K562 (cell line): ENCODE measurements at places on chromosomes 16 and 17. TPM values are rescaled to one million over a fixed set of nuclear protein-coding genes. Genes with fewer than 3 reads are reported as not detected.

NHERF2 gene
- total RNA-seq = 42.0 and 44.1 TPM in 2 replicates

GPR179 gene
- total RNA-seq = not detected in 2 replicates

PLA2G10 gene
- not detected in 2 replicates for total RNA-seq

KIF2B gene
- total RNA-seq = not detected in 2 replicates

- no peaks in the 10 kb centered on the region for H3K27me3 ChIP-seq
- no peak for DNase-seq
- H3K27ac ChIP-seq = no peak overlapping the region
- no peaks in the 10 kb centered on the region for H3K4me1 ChIP-seq
These were observed 440.1 kb downstream of the CDH13 start for GRCh38 chr16:83066881-83067280.

DNA sequence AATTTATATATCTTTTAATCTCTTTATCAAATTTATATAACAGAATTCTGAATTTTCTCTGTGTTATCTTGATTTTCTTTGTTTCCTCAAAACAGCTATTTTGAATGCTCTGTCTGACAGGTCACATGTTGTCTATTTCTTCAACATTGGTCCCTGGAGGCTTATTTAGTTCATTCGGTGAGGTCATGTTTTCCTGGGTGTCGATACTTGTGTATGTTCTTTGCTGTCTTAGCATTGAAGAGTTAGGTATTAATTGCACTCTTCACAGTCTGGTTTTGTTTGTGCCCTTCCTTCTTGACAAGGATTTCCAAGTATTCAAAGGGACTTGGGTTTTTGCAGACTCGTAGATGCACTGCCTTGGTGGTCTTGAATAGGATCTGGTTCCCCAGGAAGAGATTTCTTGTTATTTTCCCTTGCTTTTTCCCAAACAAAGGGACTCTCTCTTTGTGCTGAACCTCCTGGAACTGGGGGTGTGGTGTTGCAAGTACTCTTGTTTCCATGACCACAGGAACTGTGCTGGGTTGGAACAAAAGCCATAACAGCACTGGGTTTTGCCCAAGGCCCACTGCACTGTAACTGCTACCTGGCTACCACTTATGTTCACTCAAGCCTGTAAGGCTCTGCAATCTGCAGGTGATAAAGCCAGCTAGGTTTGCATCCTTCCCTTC is 1483.0 kb downstream of the CDH8 start:
- H3K27ac ChIP-seq = no peak overlapping the region
- H3K27me3 ChIP-seq = no peaks in the 10 kb centered on the region
- DNase-seq = no peak
- H3K4me1 ChIP-seq = no peaks in the 10 kb centered on the region
- no peaks in the 10 kb centered on the region for H3K36me3 ChIP-seq

DNA sequence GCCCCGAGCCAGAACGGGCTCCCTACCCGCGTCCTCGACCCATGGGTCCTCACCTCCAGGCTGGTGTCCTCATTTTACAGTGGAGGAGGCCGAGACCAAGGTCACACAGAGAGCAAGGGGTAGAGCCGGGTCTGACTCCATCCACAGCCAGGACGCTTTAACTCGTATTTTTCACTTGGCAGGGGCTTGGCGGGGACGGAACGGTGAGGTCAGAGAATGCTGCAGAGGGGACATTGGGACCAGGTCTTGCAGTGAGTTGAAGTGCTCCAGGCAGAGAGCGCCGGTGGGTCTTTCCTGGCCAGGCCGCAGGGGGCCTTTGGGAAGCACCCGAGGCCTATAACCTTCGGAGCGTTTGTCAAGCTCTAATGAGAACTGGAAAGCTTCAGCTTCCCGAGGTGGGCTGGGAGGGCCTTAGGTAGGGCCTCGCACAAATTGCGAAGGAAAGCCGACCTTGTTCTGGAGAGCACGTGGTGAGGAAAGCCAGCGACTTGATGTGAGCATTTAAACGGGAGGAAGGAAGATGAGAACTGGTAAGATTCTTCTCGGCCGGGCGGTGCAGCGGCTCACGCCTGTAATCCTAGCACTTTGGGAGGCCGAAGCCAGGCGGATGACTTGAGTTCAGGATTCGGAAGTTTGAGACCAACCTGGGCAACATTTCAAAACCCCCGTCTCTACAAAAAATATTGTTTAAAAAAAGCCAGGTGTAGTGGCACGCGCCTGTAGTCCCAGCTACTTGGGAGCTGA is 908 bp upstream of the CLUH start:
- peak overlapping the region; percentile 76 for H3K27ac ChIP-seq
- H3K27me3 ChIP-seq = no peaks in the 10 kb centered on the region
- DNase-seq = no peak
- peak overlapping the region; percentile 70 for H3K4me3 ChIP-seq
- H3K36me3 ChIP-seq = peaks cover 21% of the 10 kb centered on the region; the same call in 1 of the 3 replicates
- peaks cover 26% of the 10 kb centered on the region; the same call in 2 of the 3 replicates for H3K4me1 ChIP-seq

DNA sequence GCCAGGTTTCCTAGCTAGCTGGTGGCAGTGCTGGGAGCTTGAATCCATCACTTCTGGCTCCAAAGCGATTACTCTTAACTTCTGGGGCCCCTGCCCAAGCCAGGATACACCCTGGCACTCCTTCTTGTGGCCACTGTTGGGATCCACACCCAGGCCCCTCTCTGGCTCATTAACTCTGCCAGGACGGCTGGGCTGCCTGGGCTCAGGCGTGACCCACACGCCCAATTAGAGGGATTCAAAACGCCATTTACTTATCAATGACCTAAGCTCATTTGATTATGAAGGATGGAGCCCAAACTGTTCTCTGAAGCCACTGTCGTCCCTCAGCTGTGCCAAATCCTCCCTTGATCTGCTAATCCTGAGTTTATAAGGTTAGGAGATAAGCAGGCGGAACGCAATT is 79.7 kb upstream of the BRD7 start:
- peaks cover 29% of the 10 kb centered on the region; the same call in 2 of the 3 replicates for H3K27me3 ChIP-seq
- no peak for DNase-seq
- H3K36me3 ChIP-seq = no peaks in the 10 kb centered on the region
- no peaks in the 10 kb centered on the region for H3K4me1 ChIP-seq
- H3K27ac ChIP-seq = no peak overlapping the region

DNA sequence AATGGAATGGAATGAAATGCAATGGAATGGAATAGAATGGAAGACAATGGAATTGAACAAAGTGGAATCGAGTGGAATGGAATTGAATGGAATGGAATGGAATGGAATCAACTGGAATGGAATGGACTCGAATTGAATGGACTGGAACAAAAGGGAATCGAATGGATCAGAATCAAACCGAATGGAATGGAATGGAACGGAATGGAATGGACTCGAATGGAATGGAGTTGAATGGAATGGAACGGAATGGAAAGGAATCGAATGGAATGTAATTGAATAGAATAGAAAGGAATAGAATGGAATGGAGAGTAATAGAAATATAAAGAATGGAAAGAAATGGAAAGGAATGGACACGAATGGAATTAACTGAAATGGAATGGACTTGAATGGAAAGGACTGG is 475.2 kb upstream of the WSB1 start:
- no peaks in the 10 kb centered on the region for H3K4me1 ChIP-seq
- DNase-seq = no peak
- H3K36me3 ChIP-seq = no peaks in the 10 kb centered on the region

GRCh38 chr17:79108870-79109269 is 34.2 kb downstream of the ENGASE start:
- H3K27ac ChIP-seq = no peak overlapping the region
- no peaks in the 10 kb centered on the region for H3K4me1 ChIP-seq
- H3K27me3 ChIP-seq = peaks cover 17% of the 10 kb centered on the region
- no peak for DNase-seq
- no peaks in the 10 kb centered on the region for H3K36me3 ChIP-seq

- no peaks in the 10 kb centered on the region for H3K27me3 ChIP-seq
- peaks cover 3% of the 10 kb centered on the region; the same call in 1 of the 3 replicates for H3K4me1 ChIP-seq
- DNase-seq = peak; percentile 96
These were observed at the start of gene PLD2 for GRCh38 chr17:4806777-4807604. Gene PLD2, plus strand, starts transcription at chr17:4807152. Its CDS starts 621 bp downstream, at chr17:4807773.
